AG04450 (cell line): ENCODE measurements at places on chromosomes 11 and 22.
A peak's percentile ranks its signal among the peaks of the same experiment; 100 is the strongest.

DNA sequence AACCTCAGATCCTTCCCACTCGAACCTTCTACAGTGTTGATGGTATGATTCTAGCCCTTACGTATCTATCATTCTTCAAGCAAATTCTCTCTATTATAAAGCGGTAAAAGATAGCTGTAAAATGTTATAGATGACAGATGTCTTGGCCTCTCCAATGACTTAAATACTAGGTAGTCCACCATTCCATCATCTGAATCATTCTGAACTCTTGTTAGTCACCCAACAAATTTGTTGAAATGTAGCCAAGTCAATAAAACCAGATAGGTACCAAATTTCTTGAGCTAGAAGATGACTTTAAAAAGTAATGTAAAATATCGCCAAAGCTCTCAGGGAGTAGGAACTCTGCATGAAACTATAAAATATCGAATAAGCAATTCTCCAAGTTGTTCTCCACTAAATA is 32.6 kb upstream of the PICALM start:
- no peak for DNase-seq

GRCh38 chr11:110305169-110306018 is 9.0 kb upstream of the RDX start:
- no peak for DNase-seq

GRCh38 chr22:20312396-20313191 is 7.3 kb downstream of the DGCR6L start:
- DNase-seq, result no peak

- no peak for DNase-seq
Observed at GRCh38 chr11:81870066-81870412, 863.6 kb downstream of the FAM181B start.

GRCh38 chr11:127738771-127739286 is 738.3 kb upstream of the KIRREL3 start:
- DNase-seq, result no peak

- DNase-seq, result no peak
Observed at GRCh38 chr11:8717544-8717875, 34.9 kb downstream of the RPL27A start.

GRCh38 chr22:39773976-39774539 is 119.5 kb downstream of the ENTHD1 start:
- no peak for DNase-seq

GRCh38 chr11:8017071-8017470 is 29.9 kb downstream of the EIF3F start:
- DNase-seq, result no peak

DNA sequence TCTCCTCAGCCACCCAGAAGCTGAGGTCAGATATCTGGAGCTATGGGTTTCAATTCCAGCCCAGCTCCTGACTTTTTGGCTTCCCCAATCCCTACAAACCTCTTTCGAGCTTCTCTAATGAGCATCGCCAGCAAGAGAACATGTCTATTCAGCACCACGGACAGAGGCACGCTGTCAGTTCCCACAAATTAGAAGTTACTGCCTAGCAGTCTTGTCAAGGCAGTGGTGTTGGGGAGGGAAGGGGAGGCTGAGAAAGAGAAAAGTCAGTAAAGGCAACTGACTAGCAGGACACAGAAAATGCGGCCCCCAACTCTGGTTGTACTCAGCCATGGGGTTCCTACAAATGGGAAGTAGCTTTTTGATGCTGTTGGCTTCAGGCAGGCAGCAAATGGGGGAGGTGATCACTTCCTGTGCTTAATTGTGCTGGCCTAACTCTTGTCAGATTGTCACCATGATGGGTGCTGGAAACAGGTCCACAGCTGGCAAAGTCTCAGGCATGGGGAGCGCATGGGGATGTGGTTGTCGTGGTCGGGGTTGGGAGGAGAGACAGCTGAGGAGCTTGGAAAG is 205.9 kb downstream of the ST3GAL4 start:
- peak; percentile 45 for DNase-seq

- no peak for DNase-seq
Observed at GRCh38 chr11:104370478-104370877, 206.5 kb upstream of the PDGFD start.

GRCh38 chr11:67482275-67482826 is 475 bp upstream of the AIP start:
- DNase-seq, result no peak

GRCh38 chr11:90344546-90344945 is 121.7 kb upstream of the CHORDC1 start:
- DNase-seq, result no peak

DNA sequence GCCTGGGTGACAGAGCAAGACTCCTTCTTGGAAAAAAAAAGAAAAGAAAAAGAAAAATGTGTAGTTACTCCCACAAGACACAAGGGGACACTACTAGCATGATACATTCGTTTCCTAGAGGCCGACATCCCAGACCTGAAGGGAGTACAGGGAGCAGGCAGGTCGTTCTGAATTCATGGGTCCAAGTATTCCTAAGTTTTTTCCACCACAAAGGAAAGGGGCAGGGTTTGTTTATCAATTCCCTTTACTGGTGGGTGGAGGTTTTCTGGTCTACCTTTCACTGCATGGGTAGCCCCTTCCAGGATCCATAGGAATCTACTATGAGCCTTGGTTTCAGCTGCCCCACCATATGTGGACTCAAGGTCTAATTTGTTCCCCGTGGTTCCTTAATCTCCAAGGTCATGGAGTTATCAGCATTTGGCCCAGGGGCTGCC is 11.8 kb downstream of the TIGD3 start:
- DNase-seq, result peak; percentile 65

DNA sequence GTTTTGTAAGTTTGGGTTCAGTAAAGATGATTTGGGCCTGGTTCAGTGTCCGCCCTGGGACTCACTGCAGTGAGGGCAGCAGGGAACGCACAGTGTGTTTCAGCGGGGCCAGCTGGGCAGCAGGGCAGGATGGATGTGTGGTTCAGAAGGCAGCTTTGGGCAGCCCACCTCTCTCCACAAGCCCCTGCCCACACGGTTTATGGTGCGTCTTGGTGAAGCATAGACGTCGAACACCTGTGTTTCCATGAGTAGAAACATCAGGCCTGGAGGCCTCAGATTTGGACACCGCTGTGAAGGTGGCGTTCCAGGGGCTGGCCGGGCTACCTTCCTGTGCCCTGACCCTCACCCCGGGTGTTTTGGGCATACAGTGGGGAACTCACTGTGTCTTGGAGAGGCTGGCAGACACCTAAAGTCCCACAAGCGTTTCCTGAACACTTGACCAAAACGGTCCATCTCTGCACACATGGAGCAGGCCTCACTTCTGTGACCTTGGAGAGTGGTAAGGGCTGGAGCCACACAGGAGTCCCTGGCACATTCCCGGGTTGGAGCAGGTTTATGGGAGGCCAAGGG is 59.0 kb downstream of the ST14 start:
- DNase-seq, result no peak

GRCh38 chr11:33825854-33826560 is 51.7 kb upstream of the FBXO3 start:
- no peak for DNase-seq

GRCh38 chr11:91902312-91902711 is 322.3 kb upstream of the FAT3 start:
- no peak for DNase-seq

DNA sequence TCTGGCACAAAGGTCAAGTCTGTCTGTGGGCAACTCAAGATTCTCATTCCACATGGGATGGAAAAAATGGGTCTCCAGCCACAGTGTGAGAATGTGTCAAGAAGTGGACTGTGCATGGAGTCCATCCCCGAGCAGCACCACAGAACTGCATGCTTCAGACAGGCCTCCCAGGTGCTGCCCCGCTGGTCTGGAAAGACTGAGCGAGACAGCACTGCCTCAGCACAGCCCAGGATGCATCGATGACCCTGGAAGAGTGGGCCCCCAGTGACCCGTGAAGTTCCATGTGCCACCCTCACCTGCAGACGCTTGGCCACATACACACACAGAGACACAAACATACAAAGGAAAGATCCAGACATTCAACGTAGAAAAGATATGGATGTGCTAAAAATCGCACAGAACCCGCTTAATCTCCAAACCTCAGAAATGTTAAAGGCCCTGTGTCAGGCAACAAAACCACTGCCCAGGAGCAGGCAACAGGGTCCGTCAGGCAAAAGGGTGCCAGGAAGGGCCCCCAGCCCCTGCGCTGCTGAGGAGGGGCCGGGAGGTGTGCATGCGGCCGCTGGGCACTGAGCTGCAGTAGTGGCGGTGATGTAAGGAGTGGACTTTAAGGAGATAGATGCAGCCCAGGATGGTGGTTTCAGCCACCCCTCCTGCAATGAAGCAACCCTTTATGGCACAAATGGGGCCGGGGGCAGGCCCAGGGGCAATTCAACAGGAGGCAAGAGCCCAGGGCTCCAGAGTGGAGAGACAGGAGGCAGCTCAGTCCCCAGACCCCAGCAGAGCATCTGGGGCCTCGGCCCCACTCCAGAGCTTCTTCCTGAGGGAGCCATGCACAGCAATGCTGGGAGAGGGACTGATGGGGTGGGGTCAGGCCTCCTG is 84.7 kb downstream of the DGCR2 start:
- DNase-seq, result no peak

DNA sequence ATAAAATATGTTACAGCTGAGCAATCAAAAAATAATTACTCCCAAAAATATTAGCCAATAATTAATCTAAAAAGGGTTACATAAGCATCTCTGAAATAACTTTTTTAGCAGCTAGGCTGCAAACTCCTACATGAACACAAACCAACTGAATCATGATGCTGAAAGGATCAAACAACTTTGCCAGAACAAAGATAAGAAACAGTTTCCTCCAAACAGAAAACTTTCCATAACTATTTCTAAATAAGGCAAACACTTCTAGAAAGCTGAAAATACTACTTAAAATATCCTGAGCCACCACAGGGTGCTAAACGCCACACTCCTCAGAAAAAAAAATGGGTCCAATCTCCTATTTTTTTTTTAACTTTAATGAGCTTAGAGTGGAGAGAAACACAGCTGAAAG is 68.6 kb upstream of the ARHGAP32 start:
- no peak for DNase-seq

DNA sequence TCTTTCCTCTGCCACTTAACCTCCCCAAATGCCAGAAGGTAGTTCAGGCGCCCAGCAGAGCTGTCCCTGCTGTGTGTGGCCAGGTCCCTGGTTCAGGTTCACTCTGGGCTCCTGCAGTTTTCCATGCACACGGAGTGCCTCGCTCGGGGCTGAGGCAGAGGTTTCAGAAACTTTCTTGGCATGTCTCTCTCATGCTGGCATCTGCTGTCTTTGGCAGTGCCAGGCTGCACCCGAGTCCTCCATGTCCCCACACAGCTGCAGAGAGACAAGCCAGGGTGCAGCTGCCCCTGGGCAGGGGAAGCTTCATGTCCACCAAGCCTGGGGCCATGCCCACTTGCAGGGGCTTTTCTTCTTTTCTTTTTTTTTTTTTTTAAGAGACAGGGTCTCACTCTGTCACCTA is 7.0 kb upstream of the NEFH start:
- DNase-seq, result no peak

- no peak for DNase-seq
Observed at GRCh38 chr22:32123657-32124056, 35.4 kb downstream of the C22orf42 start.

- no peak for DNase-seq
Observed at GRCh38 chr22:44838316-44839016, 86.1 kb downstream of the ARHGAP8 start.

DNA sequence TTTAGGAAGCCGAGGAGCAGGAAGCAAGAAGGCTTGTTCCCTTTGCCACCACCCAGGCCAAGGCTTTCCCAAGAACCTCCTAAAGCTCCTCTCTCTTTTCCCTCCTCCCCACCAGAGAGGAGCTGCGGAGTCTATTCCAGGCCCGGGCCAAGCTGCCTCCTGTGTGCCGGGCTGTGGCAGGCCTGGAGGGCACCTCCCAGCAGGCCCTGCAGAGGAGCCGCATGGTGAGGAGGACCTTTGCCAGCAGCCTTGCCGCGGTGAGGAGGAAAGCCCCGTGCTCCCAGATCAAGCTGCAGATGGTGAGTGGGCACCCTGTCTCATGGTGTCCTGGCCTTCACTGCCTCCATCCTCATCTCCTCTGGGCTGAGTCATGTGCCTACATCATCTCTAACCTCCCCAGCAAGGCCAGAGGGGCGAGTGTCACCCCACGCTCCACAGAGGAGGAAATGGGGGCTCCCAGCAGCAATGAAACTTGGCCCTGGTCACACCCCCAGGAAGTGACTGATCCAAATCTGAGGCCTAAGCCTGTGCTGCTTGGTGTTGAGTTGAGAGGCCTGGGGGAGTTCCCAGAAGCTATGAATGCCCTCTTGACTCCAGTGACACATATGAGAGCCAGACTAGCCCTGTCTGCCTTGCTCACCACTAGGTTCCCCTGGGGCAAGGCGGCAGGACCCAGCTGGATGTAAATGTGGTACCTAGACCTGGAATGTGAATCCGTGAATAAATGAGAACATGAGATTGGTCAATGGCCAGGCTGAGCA is 104.2 kb downstream of the MYO18B start:
- no peak for DNase-seq

GRCh38 chr11:104073950-104074705 is 37.7 kb downstream of the DDI1 start:
- DNase-seq, result no peak

GRCh38 chr11:74084796-74085541 is 76.1 kb upstream of the UCP3 start:
- no peak for DNase-seq

DNA sequence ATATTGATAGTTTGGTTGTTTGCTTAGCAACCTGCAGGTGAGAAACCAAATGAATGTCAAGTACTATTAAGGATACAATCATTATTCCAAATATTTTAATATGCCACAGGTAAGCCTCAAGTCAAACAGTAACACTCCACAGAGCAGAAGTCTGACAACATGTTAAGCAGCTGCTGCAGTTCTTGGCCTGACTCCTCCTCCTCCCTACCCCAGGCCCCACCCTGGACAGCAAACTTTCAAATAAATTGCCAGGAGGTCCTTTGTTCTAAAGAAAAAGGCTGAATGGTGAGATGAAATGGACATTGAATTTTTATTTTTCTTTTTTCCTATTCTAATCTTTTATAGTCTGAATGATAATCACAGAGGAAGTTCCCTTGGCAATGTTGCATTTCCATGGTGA is 260.0 kb upstream of the POU2AF2 start:
- DNase-seq, result no peak

DNA sequence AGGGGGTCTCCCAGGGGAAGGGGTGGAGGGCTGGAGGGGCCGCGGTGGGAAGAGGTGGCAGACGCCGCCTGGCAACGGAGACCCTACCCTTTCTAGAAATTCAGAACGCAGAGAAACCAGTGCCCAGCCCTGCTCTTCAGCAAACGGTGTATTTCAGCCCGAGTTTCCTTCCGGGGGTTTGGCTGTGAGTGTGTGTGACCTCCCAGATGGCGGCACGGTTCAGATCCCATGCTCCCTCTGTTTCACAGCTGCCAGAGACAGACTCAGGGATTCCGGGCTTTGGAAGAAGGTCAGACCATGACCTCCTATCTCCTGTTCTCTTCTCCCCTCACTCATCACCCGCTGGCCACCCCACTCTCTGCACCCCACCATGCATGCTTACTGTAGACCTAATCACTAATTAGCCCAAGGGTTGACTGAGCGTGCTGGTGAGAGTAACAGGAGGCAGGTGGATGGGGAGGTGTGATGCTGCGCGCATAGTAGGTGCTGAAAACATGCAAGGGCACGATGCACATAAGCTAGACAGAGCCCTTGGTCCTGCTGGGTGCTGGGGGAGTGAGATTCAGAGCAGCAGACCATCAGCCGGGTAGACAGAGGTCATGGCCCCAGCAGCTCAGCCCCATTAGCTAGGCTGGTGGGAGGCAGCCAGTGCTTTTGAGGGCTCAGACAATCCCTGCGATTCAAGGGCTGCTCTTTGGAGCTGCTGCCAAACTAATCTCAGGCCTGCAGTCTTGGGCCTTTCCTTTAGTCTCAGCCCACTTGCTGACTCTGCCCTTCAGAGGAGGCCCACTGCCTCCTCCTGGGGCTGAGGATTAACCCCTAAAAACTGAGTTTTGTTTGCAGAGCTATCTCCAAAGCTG is 256.5 kb upstream of the CADM1 start:
- DNase-seq, result no peak

- DNase-seq, result no peak
Observed at GRCh38 chr22:32602154-32602553, 127.5 kb downstream of the FBXO7 start.
